Epithelial cell of alveolus of lung (primary cell): ENCODE measurements at places on chromosomes 5 and 9. TPM values are rescaled to one million over a fixed set of nuclear protein-coding genes. Genes with fewer than 3 reads are reported as not detected.

COL5A1 gene
- total RNA-seq: 311 and 383 TPM in 2 replicates

POLR3G gene
- 0.72 and 5.3 TPM in 2 replicates for total RNA-seq

LCN1 gene
- not detected in 2 replicates for total RNA-seq

TAF11L10 gene
- total RNA-seq: not detected in 2 replicates

UNC13B gene
- 8.0 and 10.7 TPM in 2 replicates for total RNA-seq

ITGA2 gene
- 14.7 and 60.5 TPM in 2 replicates for total RNA-seq

ACTBL2 gene
- under 0.01 and 1.2 TPM in 2 replicates for total RNA-seq

LHX6 gene
- 0.16 and 1.0 TPM in 2 replicates for total RNA-seq

NUTM2F gene
- total RNA-seq: not detected in 2 replicates
